ENCODE measurements at places on chromosomes 1 and 21. TPM values are rescaled to one million over a fixed set of nuclear protein-coding genes. Genes with fewer than 3 reads are reported as not detected.

GRCh38 chr1:150072959-150073358, 5.4 kb downstream of the VPS45 start:
- no peak for DNase-seq

ST6GALNAC5 gene
- total RNA-seq, result 61.1 TPM

DNA sequence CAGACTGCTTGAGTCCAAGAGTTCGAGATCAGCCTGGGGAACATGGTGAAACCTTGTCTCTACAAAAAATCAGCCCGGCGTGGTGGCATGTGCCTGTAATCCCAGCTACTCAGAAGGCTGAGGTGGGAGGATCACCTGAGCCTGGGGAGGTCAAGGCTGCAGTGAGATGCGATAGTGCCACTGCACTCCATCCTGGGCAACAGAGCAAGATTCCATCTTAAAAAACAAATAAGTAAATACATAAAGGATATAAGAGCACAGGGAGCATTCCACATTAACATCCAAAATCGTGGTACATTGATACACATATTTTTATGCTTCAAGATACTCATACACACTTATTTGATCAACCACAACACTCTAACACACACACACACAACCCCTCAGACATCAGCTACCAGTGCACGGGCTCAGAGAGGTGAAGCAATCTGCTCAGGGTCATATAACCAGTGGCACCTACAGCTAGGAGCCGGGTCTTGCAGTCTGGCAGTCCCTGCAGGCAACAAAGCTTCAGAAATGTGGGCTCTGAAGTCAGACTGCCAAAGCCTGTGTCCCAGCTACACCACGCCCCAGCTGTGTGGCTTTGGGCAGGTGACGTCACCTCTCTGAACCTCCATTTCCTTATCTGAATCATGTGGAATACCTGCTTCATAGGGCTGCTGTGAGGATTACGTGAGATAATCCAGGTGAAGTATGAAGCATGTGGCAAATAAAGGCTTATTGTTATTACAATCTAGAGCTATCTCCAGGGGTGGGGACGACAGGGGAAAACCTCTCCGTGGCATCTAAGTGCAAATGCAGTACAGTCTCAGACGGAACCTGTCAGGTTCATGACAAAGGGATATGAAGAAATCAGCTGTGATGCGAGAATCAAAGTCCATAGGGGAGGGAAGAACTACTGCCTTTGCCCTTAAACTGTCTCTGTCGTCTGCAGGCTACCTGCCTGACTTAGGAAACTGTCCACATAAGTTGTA, 4.8 kb upstream of the CRYBG2 start:
- no peak for DNase-seq

DNA sequence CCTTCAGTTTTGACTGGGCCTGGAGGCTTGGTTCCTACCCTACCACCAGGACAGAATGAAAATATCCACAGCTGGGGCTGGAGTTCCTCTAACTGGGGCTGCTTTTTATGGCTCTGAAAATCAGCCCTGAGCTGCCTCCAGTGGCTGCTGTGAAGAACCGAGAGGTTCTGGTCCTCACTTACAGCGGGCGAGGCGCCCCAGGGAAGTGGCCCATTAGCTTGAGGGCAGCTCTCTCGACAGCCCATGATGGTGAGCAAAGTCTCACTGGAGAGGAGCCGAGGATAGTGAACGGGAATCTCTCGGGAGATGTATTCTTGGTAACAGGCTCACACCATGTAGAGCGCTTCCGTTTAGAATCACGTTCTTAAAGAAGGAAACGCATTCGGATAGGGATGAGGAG, 459.7 kb downstream of the KIF26B start:
- no peak for DNase-seq

- no peak for DNase-seq
These were observed 99.1 kb upstream of the CTTNBP2NL start for GRCh38 chr1:112296908-112297307.

SMPDL3B gene
- total RNA-seq, result 0.34 TPM

FCRLA gene
- total RNA-seq, result not detected

SAMD11 gene
- total RNA-seq, result 8.3 TPM

OXCT2 gene
- total RNA-seq, result 2.9 TPM

- no peak for DNase-seq
These were observed 31.1 kb downstream of the AKT3 start for GRCh38 chr1:243818978-243819377.

GRCh38 chr1:198175423-198176170, 18.8 kb downstream of the NEK7 start:
- DNase-seq, result no peak

DNA sequence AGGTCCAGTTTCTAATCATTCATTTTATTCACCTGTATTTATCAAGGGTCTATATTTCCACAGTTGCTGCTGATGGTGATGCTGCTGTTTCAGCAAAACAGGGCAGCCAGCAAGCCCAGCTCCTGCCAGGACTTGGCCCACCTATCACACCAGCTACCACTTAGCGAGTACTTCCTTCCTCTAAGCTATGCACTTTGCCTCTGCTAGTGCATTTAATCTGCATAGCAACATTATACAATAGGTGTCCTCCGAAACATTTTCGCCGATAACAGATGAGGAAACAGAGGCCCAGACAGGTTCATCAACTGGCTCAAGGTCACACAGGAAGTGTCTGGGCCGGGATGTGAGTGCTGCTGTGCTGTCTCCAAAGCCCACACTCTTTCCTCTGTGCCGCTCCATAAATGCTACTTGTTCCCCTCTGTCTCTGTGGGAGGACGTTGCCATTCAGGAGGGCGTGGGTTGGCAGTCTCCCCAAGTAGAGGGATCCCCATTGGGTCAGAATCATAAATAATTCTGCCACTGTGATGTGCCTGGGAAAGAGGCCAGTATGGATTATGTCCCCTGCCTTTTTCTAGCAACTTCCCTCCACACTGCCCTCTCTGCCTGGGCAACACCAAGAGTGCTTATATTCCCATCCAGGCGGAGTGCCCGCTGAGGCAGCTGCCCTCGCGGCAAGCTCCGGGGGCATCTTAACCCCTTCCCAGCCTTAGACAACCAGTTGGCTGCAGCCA, 9.4 kb upstream of the PLEKHA6 start:
- DNase-seq, result no peak

CEP170 gene
- total RNA-seq, result 179 TPM

GRCh38 chr21:14401217-14401616, 18.3 kb upstream of the HSPA13 start:
- DNase-seq, result no peak

GRCh38 chr1:13465515-13465914, 48.3 kb downstream of the LRRC38 start:
- DNase-seq, result no peak

SHISA4 gene
- total RNA-seq, result 128 TPM

- no peak for DNase-seq
These were observed 8.1 kb downstream of the TDRD5 start for GRCh38 chr1:179599623-179600249.

GRCh38 chr1:68205794-68206358, 26.4 kb downstream of the WLS start:
- DNase-seq, result no peak

DNA sequence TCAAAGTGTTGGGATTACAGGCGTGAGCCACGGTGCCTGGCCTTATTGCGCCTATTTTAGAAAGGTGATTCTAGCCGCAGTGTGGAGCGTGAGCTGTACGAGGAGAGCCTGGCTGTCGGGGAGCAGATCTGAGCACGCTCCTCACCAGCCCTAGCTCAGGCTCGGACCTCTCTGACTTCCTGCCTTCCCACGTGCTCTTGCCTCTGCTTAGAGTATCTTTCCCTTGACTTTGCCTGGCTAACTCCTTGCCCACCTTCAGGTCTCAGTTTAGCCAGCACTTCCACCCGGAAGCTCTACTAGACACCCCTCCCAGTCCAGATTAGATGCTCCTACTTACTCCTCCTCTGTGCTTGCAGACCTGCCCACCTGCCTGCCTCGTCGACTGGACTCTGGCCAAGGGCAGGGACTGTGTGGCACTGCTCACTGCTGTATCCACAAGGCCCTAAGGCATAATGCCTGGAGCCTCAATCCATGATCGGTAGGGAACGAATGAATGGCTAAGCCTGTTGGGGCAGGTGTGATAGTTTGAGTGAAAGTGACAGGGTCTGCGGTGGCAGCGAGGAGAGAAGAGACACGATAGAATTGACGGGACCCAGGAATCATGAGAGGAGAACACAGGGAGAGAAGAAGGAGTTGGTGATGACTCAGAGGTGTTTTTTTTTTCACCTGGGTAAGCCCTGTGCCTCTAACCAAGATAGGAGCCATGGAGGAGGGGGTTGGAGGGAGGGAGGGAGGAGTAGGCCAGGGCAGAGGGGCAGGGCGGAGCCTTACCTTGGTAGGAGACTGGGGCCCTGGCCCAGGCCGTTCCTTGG, 28.1 kb upstream of the WASF2 start:
- no peak for DNase-seq

- DNase-seq, result no peak
These were observed 1.4 kb upstream of the DPH2 start for GRCh38 chr1:43968348-43968948.

DNA sequence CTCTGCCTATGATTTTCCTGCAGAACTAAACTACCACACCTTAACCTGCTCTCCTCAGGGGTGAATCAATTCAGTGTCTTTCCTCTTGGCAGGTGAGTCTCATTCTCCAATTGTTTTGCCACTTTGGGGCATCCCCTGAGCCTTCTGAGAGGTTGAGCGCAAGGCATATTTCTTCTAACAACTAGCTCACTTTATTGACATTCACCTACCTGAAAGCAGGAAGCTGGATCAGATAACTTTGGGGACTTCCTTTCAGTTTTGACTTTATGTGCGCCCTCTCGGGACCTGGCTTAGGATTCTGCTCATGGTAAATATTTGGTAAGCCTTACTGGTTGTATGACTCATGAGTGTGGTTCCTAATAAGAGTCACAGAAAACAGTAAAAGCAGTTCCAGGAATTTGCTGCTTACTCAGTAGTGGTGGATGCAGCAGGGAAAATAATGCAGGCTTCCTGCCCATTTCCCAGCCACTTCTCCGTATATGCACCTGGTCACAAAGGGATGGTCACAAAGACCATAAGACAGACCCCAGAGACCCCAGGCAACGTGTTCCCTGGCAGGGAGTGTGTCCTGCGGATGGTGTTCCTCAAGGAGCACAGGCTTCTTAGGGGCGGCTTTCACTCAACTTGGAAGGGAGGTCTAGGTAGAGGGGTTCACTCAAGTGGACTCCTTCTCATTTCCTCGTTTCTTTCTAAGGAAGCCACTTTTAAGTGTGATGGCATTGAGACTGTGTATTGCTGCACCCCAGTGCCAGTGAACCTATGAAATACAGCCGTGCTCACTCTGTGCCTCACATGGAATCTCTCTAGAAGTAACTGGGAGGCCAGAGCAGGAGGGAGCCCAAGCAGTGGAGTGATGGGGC, 22.0 kb upstream of the BATF3 start:
- DNase-seq, result no peak

- DNase-seq, result no peak
These were observed 51.5 kb downstream of the SLC66A1 start for GRCh38 chr1:19363536-19364152.

OR10Z1 gene
- total RNA-seq, result not detected

- no peak for DNase-seq
These were observed 88.1 kb downstream of the GPATCH2 start for GRCh38 chr1:217542837-217543236.

DNA sequence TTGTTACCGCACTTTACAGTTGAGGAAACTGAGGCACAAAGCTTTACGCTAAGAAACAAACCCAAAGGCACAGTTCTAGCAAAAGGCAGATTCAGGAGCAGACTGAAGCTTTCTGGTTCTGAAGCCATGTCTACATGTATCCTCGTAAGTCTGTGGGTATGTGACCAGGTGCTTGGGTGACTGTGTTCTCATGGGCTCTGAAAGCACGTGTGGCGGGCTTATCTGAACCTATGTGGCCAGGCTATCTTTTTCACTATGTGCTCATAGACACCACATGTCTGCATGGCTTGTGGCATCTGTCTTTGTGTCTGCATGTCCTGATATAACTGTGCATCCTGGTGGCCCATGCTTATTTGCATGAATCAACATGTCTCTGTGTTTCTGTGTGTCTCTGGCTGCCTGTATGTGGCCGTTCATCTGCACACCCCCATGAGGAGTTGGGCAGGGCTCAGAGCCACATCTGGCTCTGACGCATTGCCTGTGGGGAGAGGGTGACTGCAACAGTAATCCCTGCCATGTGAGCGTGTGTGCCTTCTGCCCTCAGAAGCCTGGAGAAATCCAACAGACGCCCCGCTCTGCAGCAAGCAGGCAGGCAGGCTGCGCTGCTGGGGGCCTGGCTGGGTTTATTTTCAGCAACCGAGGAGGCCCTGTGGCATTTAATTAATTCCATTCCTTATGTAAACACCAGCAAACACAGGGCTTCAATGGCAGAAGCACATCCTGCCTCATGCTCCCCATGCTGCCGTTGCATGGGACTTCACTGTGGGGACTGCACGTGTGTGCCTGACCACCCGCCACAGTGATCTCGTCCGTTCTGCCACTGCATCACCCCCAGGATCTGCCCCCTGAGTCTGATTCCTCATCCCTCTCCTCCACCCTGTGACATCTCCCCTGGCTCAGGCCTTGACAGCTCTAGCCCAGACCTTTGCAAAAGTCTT, 115.4 kb downstream of the TRABD2B start:
- no peak for DNase-seq

DNA sequence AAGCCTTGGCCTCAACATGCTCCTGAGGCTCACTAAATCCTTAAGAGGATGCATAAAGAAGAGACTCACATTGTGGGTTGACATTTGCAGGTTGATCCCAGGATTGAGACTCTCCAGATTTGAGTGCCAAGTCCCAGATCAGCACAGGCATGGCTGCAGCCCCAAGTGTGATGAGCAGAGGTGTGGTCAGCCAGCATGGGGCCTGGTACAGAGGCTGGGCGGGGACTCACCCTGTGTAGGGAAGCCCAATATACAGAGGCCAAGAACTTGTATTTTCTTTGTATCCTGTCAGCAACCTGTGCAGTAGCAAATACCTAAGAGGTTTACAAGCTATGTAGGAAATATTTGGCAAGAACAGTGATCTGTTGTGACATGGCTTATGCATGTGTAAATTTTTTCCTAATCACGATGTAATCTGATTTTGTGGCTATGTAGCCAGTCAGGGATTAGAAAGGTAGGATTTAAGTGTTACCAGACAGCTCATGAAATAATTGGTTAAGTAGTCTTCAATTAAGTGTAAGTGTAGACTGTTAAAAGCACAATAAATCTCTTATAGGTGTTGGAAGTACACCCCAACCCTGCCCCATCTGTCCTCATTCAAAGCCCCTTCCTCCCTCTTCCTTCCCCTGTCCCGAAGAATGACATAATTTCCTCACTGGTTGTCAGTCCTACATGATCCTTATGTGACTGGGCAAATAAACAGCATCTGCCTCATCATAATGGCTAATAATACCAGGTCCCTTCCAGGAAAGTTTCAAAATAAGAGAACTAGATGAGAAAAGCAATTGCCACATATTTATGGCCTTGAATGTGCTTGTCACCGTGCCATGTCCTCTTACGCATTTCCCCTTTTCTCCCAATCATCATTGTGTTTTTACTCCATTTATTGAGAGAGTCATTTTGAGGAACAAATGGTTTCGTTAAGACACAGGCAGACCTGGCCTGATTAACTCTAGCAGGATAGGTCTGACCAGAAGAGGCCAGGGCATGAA, 120.9 kb downstream of the HLX start:
- DNase-seq, result no peak

GRCh38 chr1:27626031-27626935, 8.7 kb downstream of the FGR start:
- DNase-seq, result no peak

E2F2 gene
- 0.08 TPM for total RNA-seq

All from dorsolateral prefrontal cortex (tissue), 122 donors.